ENCODE measurements at places on chromosomes 5 and 9.

- no peak for DNase-seq
Measured at GRCh38 chr5:153623751-153624450, 133.4 kb downstream of the GRIA1 start.

GRCh38 chr9:136485049-136486045 lies 2.5 kb upstream of the SEC16A start:
- DNase-seq: peak; percentile 96

- no peak for DNase-seq
Measured at GRCh38 chr5:74226716-74227485, 413.6 kb downstream of the ENC1 start.

DNA sequence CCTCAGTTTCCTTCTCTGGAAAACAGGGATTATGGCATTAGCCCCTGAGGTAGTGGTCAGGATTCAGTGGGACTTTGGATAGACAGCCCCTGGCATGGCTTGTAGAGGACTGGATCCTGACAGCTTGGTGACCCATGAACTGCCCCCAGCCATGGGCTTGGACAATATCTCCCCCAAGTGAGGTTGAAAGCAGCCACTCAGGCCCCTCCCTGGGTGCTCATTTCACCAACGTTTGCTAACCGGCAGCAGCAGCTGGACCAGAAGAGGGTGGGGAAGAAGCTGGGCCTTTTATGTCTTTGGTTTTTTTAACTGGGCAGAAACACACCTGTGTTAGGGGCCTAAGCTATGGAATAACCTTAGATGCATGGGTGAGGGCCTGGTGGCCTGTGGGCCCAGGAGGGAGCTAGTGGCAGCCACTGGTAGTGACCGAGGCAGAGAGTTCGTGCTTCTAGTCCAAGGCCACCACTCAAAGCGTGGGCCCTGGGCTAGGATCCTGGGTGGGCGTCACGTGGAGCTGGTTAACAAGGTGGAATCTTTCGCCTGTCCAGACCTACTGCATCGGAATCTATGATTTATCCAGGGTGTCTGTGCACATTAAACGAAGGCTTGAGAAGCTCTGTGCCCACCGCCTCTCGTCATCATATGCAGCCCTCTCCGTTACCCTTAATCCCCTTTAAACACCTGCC lies 1.9 kb downstream of the SLC2A8 start:
- no peak for DNase-seq

DNA sequence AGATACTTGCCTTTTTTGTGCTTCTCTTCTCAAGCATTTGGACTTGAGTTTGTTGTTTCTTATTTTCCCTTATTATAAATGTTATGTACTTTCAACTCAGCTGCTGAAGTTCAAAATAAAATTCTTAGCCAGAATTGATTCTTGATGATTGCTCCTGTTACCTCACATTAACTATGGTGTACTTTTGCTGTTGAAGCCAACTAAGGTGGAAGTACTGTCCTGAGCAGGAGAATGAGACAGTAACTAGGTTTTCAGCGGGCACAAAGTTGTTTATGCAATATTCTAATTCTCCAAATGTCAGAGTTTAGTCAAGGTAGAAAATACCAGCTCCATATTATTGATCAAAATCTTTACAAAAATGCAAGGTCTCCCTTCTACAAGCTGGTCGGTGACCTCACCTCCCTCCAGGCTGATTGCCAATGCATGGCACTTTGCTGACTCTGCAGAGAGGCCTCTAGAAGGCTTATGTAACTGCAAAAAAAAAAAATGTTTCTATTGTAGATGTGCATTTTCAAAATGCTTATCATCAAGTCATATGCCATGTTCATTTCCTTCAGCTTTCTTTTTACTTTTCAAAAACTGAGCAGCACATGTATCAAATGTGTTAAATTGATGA lies 1783.5 kb upstream of the WWC1 start:
- DNase-seq: no peak

- peak; percentile 47 for DNase-seq
Measured at GRCh38 chr5:108749128-108749861, 1.6 kb downstream of the FER start.

GRCh38 chr5:109877670-109878045 lies 187.9 kb downstream of the MAN2A1 start:
- no peak for DNase-seq

GRCh38 chr5:35651002-35651756 lies 33.5 kb downstream of the SPEF2 start:
- DNase-seq: peak; percentile 65

- DNase-seq: no peak
Measured at GRCh38 chr5:138469540-138470321, 4.5 kb downstream of the EGR1 start.

DNA sequence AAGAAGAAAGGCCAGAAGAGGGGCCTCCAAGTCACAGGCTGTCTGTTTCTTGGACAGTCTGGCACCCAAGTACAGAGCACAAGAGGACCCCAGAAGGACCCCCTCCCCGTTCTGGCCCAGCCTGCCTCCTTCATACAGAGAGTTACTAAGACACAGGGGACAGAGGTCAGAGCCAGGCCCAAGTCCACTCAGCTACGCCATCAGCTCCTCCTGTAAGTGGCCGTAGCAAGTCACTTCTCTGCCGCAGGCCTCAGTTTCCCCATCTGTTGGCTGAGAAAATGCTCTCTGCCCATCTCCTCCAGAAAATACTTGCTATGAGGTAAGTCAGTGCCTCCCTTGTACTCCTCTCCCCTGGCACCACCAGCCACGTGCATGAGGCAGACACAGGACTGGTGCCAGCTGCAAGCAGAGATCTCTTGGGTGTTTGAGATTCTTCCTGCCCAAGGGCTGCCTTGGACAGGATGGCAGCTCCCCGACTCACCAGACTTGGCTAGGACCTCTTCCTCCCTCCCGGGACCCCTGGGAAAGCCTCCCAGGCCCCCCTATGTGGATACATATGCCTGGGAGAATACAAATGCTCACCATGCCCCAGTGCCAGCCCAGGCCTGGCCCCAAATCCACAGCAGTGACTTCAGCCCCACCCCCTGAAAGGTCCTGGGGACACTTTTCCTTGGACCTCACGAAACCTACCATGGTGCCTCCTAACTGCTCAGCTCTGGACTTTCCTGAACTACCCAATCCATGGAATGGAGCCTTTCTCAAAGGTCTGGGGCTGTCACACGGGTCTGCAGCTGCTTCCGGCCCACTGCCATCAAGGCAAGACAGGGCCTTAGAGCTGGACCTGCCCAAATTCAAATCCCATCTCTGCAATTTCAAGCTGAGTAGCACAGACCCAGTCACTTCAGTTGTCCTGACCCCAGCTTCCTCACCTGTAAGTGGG lies 5.1 kb downstream of the EEIG1 start:
- no peak for DNase-seq

GRCh38 chr9:136297016-136297691 lies 6.7 kb downstream of the CCDC187 start:
- no peak for DNase-seq

DNA sequence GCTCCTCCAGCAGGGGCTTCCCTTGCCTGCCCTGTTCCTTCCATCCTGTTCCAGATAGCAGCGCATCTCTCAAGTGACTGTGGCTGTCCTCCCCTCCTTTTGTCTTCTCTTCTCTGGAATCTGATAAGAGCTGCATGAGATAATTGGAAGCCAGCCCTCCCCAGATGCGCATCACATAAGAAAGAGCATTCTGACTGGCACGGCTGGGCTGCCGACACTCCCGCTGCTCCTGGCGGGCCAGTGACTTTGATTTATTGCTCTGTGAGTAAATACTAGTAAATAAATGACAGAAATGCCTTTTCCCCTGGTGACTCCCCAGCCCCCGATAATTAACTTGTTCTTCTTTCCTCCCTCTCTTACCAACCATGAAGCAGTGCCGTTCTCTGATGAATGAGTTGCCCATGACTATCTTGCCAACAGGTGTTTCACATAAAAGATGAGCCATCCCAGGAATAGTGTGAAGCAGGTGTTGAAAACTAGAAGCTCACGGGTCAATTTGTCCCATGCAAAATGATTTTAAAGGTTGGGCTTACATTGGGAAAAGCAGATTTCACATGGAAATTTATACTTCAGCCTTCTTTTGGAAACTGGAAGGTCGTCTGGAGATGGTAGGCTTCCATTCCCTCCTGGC lies 212.3 kb downstream of the ERCC6L2 start:
- DNase-seq: no peak

DNA sequence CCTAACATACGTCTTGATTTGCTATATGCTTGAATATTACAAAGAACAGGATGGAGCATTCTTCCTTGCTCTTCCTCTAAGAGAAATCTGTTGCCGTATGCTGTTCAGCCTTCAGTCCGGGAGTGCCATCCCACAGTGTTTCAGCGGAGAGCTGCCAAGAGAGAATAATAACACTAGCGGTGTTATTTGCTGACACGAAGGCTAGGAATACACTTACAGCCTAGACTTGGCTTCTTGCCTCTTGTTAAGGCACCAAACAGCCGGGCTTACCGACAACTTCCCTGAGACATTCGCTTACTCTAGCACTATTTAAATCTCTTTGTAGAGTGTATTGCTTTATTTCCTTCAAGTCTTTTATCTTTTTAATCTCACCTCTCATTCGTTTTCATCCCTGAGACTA lies 31.4 kb downstream of the KCTD16 start:
- no peak for DNase-seq

- no peak for DNase-seq
Measured at GRCh38 chr5:179244044-179244443, 101.2 kb downstream of the ADAMTS2 start.

DNA sequence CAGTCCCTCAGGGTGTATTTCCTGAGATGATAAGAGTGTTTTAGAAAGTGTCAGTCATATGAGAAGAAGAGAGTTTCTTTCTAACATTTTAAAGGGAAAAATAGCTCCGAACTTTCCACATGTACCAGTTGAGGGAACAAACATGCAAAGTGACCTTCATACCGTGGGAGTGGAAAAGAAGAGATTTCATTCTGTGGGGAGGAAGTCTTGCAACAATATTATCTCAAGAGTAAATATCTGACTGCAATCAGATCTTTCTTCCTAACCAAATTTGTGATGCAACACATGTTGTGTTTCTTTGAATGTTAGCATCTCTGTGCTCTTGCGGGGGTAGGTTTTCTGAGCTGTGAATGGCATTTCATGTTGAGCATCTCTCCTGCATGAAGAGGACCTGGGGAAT lies 30.6 kb downstream of the ANKRD55 start:
- DNase-seq: no peak

DNA sequence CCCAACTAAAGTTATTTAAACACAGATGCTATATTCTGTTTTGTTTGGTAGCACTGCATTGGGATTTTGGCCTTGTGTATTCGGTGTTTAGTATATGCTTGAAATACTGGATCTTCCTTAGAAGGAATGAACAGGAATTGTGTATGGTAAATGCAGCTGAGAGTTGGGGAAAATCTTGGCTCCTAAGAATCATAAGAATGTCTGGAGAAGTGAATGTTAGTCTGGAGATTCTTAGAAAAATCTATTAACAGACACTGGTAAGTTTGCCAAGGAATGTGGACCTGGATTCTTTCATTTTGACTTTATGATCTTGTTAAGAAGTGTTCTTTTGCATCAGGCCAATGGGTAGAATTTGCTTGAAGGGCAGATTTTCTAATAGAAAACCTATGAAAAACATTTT lies 38.9 kb downstream of the SNX30 start:
- no peak for DNase-seq

DNA sequence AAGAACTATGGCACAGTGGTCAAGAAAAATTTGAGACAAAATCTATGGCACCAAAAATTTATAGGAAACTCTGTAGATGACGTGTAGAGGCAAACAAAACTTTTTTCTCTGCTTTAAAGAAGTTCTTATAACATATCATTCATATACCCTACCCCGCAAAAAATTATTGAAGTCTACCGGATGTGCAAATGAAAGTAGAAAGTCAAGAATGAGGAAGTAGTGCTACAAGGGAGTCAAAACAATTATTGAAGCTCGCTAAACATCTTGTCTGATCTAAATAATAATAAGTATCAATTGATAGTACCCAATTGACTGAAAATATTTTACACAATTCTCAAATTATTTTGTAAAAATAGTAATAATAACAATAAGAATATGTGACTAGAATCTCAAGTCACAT lies 398.5 kb downstream of the TAF11L14 start:
- DNase-seq: no peak

DNA sequence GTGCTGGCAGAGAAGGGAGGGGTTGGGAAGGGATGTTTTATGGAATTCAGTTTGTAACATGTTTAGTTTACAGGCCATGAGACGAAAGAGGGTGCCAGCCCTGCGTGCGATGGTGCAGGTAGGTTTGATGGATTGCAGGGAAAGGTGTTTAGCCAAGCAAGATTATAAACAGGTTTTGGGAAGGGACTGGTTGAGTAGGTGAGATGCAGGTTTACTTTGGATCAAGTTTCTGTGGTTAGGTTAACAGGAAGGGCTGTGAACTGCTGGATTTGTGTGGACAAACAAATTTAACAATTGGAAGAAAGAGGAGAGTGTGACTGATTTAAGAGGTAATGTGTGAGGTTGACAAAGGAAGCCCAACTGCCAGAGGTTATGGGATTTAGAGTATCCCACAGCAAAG lies 32.6 kb upstream of the GPX3 start:
- no peak for DNase-seq

- DNase-seq: peak; percentile 51
Measured at GRCh38 chr5:60883229-60883628, 39.2 kb upstream of the ELOVL7 start.

- no peak for DNase-seq
Measured at GRCh38 chr5:135955525-135955924, 742 bp upstream of the LECT2 start.

- DNase-seq: peak; percentile 72
Measured at GRCh38 chr9:126611592-126612325, 2.0 kb upstream of the LMX1B start.

GRCh38 chr5:132480042-132480441 lies 10.5 kb downstream of the IRF1 start:
- no peak for DNase-seq

DNA sequence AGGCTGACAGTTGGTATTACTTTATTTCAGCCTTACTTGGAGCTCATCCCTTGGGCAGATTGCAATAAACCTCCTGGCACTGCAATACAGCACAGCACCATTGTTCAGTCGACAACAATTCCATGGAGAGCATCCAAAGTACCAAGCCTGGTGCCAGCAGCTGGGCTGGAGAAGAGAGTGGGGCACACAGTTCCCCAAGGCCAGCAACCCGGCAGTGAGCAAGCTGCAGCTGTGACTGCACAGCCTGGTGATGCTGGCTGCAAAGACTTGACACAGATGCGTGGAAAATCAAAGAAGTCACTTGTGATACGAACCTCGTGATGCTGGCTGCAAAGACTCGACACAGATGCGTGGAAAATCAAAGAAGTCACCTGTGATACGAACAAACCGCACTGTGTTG lies 125.4 kb downstream of the ATPSCKMT start:
- DNase-seq: no peak

GRCh38 chr9:9004810-9005209 lies 1205.2 kb upstream of the DMAC1 start:
- no peak for DNase-seq

DNA sequence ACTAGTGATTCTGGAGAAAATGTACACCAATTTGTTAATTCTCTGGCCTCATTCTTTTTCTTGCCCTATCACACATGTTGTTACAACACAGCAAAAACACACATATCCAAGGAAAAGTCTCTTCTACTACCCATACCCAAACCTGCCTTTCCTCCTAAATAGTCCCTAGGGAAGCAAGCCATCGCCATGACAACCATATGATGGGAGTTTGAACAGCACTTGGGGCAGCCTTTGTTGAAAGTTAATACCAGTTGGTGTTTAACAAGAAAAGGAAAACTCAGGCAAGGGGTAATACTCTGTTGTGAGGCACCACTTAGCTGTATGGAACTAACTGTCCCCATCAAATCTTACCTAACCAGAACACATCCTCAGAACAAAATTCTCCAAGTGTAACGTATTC lies 1.7 kb downstream of the TRPM3 start:
- no peak for DNase-seq
